ENCODE measurements at places on chromosomes 16 and 17. TPM values are rescaled to one million over a fixed set of nuclear protein-coding genes. Genes with fewer than 3 reads are reported as not detected.
A peak's percentile ranks its signal among the peaks of the same experiment; 100 is the strongest.

GRCh38 chr16:74268372-74268782 lies 28.2 kb upstream of the PSMD7 start:
- H3K36me3 ChIP-seq = no peaks in the 10 kb centered on the region
- H3K4me1 ChIP-seq = no peaks in the 10 kb centered on the region
- H3K4me3 ChIP-seq = no peak overlapping the region
- H3K27ac ChIP-seq = no peak overlapping the region
- no peak for DNase-seq

DNA sequence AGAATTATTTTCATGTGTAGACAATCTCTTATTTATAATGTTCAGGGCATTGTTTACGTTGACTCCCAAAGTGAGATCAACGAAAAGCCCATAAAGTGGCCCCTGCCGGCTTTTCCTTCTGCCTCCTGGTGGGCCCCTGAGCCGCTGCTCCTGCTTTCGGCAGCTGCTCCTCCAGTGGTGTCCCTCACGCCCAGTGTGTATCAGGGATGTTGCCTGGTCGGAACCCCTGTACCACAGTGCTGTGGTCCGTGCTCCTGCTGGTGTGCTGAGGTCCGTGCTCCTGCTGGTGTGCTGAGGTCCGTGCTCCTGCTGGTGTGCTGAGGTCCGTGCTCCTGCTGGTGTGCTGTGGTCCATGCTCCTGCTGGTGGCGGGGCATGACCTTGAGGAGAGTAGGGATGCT lies 107.6 kb downstream of the BANP start:
- no peak for DNase-seq
- no peak overlapping the region for H3K27ac ChIP-seq
- no peaks in the 10 kb centered on the region for H3K4me1 ChIP-seq
- H3K27me3 ChIP-seq = no peaks in the 10 kb centered on the region

The KRT31 gene
- not detected for total RNA-seq

DNA sequence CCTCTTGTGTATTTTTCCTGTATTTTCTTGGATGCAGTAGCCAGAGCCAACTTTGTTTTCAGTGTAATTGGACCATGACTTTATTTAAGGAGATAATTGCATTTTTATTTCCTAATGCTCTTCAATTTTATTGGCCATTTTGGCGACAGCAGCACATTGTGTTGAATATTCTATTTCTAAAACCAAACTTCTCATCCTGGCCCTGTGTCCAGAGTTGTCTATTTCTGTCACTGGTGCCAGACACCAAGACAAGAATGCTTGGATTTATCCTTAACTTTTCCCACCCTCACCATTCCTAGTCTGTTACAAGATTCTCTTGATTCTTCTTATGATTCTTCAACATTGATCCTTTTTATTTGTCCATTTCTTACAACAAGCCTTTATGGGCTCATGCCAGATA lies 37.1 kb downstream of the ARHGAP44 start:
- no peaks in the 10 kb centered on the region for H3K4me1 ChIP-seq
- H3K27me3 ChIP-seq = no peaks in the 10 kb centered on the region
- no peak for DNase-seq
- H3K4me3 ChIP-seq = no peak overlapping the region
- H3K36me3 ChIP-seq = no peaks in the 10 kb centered on the region
- no peak overlapping the region for H3K27ac ChIP-seq

DNA sequence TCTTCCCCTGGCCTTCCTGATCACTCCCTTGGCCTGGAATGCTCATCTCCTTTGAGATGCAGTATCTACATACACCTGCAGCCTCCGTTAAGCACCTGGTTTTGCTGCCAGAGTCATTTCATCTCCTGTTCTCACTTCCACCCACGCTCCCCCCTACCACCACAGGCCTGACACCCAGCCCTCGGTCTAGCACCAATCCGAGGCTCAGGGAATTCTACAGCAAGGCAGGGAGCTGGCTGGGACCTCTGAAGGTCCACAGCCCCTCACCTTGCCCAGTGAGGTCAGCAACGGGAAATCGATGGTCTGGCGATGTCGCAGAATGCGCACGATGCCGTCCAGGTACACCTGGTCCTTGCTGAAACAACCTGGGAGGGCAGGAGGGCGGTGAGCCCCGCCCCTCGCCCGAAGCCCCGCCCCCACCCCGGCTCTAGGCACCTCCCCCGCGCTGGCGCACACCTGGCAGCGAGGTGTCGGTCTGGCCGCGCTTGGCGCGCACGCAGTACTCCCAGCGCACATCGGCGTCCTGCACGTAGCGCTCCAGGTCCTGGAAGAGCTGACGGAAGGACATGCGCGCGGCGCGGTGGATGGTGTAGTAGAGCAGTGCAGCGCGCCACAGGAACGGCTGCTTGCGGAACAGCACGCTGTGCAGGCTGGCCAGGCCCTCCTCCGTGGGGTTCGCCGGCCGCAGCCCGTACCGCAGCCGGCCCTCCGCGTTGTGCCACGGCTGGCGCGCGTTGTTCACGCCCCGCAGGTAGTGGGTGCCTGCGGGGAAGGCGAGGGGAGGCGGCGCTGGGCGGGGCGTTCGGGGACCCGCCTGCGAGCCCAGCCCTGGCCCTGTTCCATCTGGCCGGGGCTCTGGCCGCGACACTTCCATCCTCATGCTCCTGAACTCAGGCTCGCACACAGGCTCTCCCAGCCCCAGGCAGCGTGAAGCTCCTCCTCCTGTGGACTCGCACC lies 5.7 kb downstream of the MATCAP1 start:
- no peaks in the 10 kb centered on the region for H3K27me3 ChIP-seq
- peak; percentile 90 for DNase-seq
- H3K4me3 ChIP-seq = peak overlapping the region; percentile 74
- H3K36me3 ChIP-seq = peaks cover 21% of the 10 kb centered on the region
- peaks cover 43% of the 10 kb centered on the region for H3K4me1 ChIP-seq

DNA sequence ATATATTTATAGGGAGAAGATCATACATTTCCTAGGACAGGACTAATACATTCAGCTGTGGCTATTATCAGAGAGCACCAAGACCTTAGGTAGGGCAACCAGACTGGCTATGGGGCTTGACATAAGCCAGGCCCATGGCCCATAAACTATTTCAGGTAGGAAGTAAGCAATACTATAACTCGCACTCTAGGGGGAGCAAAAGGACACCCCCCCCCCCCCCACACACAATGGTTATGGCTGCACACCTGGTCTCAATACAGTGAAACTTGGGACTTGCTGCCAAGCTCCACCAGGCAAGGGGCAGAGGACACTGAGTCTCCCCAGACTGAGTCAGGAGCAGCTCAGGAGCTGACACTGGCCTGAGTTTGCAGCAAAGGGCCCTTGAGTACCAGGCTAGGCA lies 348.9 kb upstream of the ASIC2 start:
- no peaks in the 10 kb centered on the region for H3K36me3 ChIP-seq
- peaks cover 8% of the 10 kb centered on the region for H3K4me1 ChIP-seq
- no peak for DNase-seq
- H3K4me3 ChIP-seq = no peak overlapping the region

DNA sequence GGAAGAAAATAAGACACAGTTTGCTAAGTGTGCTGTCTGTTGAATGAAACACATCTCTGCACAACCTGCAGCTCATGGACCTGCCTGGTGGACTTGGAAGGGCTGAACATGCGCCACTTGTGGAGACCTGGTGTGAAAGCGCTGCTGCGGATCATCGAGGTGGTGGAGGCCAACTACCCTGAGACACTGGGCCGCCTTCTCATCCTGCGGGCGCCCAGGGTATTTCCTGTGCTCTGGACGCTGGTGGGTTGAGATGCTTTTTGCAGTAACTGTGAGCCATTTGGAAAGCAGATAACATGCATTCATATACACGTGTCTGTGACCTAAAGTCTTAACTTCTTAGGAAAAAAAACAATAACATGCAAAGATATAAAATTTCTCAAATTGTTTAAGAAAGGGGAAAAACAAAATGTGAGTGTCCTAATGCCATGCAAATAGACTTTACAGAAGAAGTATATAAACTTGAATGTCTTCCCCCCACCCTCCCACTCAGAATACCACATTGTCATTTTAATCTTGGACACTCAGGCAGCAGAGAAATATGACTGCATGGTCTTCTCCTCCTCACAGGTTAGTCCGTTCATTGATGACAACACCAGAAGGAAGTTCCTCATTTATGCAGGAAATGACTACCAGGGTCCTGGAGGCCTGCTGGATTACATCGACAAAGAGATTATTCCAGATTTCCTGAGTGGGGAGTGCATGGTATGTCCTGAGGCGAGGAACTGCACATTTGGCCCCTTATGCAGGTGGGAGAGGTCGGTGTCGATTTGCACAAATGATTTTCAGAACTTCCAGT lies 65.6 kb downstream of the SEC14L1 start:
- H3K27ac ChIP-seq = no peak overlapping the region
- no peaks in the 10 kb centered on the region for H3K27me3 ChIP-seq
- DNase-seq = no peak
- no peaks in the 10 kb centered on the region for H3K4me1 ChIP-seq
- H3K36me3 ChIP-seq = peaks cover 66% of the 10 kb centered on the region
- H3K4me3 ChIP-seq = no peak overlapping the region

DNA sequence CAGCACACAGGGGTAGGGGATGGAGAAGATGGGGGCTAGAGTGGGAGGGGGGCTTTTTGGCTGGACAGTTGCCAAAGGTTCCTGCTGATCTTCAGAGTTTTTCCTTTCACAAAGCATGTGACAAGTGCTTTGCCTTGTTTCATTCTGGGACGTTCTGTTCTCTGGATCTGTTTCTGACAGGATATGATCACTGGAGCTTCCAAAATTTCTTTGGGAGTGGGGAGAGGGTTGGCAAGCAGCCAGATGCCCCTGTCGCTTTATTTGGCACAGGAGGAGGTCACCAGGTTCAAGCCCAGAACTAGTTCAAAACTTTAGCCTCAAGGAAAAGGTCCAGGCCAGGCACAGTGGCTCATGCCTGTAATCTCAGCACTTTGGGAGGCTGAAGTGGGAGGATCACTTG lies 68.5 kb upstream of the TBX2 start:
- no peak for DNase-seq
- no peak overlapping the region for H3K27ac ChIP-seq
- no peak overlapping the region for H3K4me3 ChIP-seq
- peaks cover under 1% of the 10 kb centered on the region for H3K27me3 ChIP-seq
- no peaks in the 10 kb centered on the region for H3K36me3 ChIP-seq

- H3K27ac ChIP-seq = no peak overlapping the region
- no peaks in the 10 kb centered on the region for H3K36me3 ChIP-seq
- H3K4me1 ChIP-seq = no peaks in the 10 kb centered on the region
- peaks cover 11% of the 10 kb centered on the region for H3K27me3 ChIP-seq
Measured at GRCh38 chr16:66133643-66134338, 232.7 kb upstream of the CDH5 start.

DNA sequence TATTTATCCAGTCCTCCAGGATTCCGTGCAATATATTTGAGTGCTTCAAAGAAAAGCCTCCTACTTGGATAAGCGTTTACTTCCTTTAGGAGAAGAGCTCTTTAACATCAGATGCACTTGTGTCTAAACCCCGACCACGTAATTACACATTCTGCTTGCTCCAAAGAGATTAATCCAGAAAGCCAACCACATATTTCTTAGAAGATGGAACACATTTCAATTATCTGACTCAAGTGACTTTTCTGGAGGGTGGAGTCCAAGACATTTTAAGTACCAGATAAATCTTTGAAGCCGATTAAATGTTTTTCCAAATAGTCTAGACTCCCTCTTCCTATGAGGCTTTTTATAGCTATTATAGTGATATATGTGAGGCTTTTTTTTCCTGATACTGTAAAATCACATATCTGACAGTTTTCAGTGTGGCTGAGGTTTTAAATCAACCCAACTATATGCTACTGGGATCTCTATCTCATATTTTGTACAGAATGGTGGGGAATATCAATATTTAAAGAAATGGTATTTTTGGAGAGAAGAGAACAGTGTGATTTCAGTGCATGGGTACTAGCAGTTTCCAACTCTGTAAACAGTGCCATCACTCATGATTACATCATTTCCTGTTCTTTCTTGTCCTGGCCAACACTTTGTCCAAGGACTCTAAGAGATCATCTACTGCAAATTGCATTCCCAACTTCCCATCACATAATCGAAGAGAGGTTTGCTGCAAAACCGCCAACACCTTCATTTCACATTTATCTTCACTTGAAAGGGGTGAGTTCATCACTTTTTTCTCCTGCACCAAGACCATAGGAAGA lies 192.4 kb upstream of the HSBP1 start:
- H3K4me3 ChIP-seq = no peak overlapping the region
- no peak overlapping the region for H3K27ac ChIP-seq
- DNase-seq = no peak
- H3K4me1 ChIP-seq = no peaks in the 10 kb centered on the region
- no peaks in the 10 kb centered on the region for H3K27me3 ChIP-seq

The FAM20A gene
- not detected for total RNA-seq

The KRT20 gene
- not detected for total RNA-seq

DNA sequence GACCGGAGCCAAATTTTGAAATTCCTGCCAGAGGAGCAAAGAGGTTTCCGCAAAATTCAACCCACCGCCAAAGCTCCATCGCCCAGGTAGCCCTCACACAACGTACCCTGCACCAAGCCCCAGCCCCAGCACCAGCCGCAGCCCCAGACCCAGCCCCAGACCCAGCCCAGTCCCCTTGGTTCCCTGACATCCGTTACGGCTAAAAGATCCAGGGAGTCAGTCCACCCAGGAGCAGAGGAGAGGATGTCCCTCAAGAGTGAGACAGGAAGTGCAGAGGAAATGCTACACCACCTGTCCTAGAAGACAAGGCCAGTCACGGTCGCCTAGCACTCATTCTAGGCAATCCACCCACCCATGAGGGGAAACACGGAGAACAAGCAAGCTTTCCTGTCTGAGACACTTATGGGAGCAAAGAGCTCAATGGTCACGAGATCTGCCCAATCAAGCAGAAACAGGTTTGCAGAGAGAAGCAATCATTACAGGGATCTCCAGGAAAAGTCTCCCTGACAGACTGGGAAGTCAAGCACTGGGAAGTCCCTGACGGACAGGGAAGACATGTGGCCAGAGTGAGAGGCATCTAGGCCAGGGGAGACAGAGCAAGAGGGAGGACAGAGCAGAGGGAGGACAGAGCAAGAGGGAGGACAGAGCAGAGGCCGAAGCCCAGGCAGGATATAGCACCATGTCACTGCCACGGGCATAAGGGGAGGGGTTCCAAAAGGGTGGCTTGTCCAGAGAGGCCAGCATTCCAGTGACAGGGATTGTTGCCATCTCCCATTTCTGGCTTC lies 15.0 kb upstream of the KCNJ18 start:
- no peaks in the 10 kb centered on the region for H3K27me3 ChIP-seq
- no peaks in the 10 kb centered on the region for H3K4me1 ChIP-seq
- no peak overlapping the region for H3K4me3 ChIP-seq
- no peak for DNase-seq

DNA sequence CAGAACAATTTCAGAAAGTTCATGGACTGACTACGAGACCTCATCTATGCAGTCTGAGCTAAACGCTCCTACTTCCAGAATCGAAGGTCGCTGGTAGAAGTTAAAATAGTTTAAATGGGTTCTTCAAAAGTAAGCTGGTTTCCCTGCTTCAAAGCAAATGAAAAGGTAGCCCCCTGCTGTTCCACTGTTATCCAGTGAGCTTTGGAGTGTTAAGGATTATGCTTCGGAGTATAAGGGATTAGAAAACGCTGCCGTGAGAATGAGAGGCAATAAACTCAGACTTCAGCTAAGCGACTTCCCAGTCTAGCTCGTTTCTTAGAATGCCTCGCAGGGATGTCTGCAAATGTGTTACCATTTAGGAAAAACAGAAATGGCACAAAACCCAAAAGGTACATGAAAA lies 12.4 kb downstream of the MLYCD start:
- no peaks in the 10 kb centered on the region for H3K4me1 ChIP-seq
- no peaks in the 10 kb centered on the region for H3K27me3 ChIP-seq
- DNase-seq = no peak
- no peak overlapping the region for H3K4me3 ChIP-seq
- peaks cover 32% of the 10 kb centered on the region for H3K36me3 ChIP-seq

GRCh38 chr17:3029213-3029913 lies 34.0 kb downstream of the OR1D5 start:
- no peak for DNase-seq
- no peaks in the 10 kb centered on the region for H3K4me1 ChIP-seq
